ENCODE measurements at places on chromosomes 3 and 15. TPM values are rescaled to one million over a fixed set of nuclear protein-coding genes. Genes with fewer than 3 reads are reported as not detected.

The SLC24A5 gene
- not detected for total RNA-seq

The SUCNR1 gene
- total RNA-seq: 51.2 TPM

The TMEM207 gene
- total RNA-seq: not detected

The DTWD1 gene
- 60.1 TPM for total RNA-seq

The SPTBN5 gene
- total RNA-seq: 0.20 TPM

Data from smooth muscle cell of the pulmonary artery (primary cell).